ENCODE measurements at places on chromosomes 13 and 19.

- DNase-seq: no peak
These were observed 4.2 kb downstream of the KCTD4 start for GRCh38 chr13:45196622-45197021.

- no peak for DNase-seq
These were observed 859.1 kb downstream of the DIAPH3 start for GRCh38 chr13:59304596-59304995.

DNA sequence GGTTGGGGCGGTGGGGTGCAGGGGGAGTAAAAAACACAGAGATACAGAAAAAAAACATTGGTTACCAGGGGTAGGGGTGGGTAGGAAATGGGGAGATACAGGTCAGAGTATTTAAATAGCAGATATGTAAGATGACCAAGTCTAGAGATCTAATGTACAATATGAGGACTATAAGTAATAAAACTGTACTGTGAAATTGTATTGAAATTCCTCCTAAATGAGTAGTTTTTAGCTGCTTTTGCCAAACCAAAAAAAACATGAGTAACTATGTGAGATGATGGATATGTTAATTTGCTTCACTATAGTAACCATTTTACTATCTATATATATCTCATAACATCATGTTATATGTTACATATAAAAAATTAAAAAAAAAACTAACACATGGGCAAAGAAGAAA is 29.6 kb downstream of the VWA8 start:
- no peak for DNase-seq

- DNase-seq: no peak
These were observed 5.4 kb upstream of the CAMSAP3 start for GRCh38 chr19:7590256-7590655.

- DNase-seq: no peak
These were observed at the start of gene ICAM4 for GRCh38 chr19:10286803-10287737. Gene ICAM4 (plus strand): TSS chr19:10286955. CDS start chr19:10287013, 58 bp downstream.

- DNase-seq: peak; percentile 47
These were observed 1.3 kb upstream of the BSG start for GRCh38 chr19:570937-571565.

GRCh38 chr13:35190241-35190640 is 248.2 kb downstream of the NBEA start:
- no peak for DNase-seq

DNA sequence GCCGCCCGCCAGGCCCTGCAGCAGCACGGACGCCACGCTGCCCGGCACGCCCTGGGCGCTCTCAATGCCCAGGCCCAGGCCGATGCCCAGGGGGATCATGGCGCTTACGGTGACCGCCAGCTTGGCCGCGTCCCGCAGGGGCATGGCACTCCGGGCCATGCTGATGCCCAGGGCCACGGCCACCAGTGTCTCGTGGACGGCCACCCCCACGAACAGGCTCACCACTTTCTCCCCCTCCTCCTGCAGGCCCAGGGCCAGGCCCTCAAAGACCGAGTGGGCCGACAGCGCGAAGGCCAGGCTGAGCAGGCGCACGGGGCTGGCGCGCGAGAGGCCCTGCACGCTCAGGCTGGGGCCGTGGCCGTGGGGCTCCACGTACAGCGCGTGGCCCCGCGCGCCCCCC is 6.9 kb downstream of the SLC39A3 start:
- DNase-seq: no peak

DNA sequence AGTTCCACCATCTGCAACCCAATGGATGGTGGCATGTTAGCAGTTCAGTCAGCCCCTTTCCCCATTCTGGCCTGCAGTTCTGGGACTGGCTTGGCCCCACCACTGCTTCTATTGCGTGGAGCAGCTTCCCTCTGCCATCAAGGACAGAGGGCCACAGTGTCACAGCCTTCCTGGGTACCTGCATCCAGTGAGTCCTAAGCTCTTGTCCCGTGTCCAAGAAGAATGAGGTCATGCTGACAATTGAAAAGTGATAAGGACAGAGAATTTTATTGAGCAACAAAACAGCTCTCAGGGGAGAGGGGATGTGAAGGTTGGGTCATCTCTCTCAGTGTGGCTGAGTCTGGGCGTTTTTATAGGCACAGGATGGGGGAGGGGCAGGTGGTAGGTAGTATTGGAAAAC is 33.5 kb upstream of the SIN3B start:
- no peak for DNase-seq

DNA sequence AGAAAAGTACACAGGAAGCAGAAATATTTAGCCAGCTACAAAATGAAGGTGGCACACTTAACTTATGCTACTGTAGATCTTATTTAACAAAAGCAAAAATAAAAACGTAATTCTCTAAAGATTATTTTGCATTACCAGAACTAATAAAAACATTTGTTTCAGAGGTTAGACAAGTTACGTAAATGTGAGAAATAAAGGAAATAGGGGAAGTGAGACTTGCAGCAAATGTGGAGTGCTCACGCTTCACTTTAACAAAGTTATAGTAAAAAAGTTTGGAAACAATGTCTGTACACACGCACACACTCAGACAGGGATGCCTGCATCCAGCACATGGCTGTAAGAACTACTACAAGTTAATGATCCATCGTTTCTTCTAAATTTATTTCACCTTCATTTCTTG is 83.7 kb downstream of the NALCN start:
- no peak for DNase-seq

- no peak for DNase-seq
These were observed 2.9 kb downstream of the CEACAM21 start for GRCh38 chr19:41578886-41579285.

- no peak for DNase-seq
These were observed 9.9 kb upstream of the CCDC61 start for GRCh38 chr19:45985321-45985720.

DNA sequence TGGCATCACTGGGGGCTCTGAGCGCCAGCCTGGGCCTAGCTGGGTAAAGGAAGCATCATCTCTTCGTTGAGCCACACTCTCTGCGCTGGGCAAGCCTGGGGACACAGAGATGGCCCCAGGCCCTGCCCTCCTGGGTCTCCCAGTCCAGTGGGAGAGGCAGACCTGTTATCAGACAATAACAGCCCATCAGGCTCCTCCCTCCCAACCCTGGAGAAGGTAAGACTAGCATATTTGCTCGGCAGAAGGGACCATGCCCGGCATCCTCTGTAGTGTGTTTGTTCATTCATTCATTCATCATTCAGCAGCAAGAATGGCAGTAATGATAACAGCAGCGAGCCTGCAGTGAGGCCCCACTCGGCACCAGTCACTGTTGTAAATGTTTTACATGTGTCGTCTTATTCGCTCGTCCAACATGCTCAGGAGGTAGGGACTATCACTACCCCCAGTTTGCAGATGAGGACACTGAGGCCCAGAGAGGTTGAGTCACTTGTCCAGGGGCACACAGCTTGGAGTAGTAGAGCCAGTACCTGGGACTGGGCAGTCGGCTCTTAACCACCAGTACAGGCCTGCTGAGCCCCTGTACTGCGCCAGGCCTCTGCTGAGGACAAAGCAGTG is 33.2 kb downstream of the PAK4 start:
- no peak for DNase-seq

DNA sequence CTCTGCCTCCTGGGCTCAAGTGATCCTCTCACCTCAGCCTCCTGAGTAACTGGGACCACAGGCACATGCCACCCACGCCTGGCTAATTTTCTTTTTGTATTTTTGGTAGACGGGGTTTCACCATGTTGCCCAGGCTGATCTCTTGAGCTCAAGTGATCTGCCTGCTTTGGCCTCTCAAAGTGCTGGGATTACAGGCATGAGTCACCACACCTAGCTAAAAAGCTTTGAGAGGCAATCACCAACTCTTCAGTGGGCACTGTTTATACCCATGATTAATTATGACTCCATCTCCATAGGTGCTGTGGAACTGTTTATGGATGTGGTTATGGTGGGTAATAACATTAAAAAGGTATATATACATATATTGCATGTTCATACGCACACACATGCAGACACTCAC is 7.5 kb upstream of the RBM26 start:
- DNase-seq: no peak

DNA sequence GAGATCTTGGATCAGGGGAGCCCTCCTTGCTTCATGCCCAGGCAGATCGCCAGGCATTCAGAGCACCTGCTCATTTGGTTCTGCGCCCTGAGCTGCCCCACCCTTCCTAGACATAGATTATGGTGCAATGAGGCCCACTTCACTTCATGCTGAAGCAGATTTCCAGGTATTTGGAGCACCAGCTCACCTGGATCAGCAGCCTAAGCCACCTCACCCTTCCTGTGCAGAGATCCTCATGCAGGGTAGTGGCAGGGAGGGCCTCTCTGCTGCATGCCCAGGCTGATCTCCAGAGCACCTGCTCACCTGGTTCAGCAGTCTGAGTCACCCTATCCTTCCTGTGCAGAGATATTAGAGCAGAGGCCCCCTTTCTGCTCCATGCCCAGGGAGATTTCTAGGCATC is 1966.1 kb downstream of the PCDH9 start:
- no peak for DNase-seq
